ENCODE measurements at places on chromosomes 1 and 21.

GRCh38 chr1:214491468-214492146, 59.8 kb downstream of the PTPN14 start:
- DNase-seq, result no peak

GRCh38 chr1:172661107-172661506, 2.2 kb downstream of the FASLG start:
- no peak for DNase-seq

GRCh38 chr1:2203671-2204414, 9.3 kb upstream of the FAAP20 start:
- DNase-seq, result no peak

- no peak for DNase-seq
Observed at GRCh38 chr1:39144924-39145323, 59.6 kb upstream of the MACF1 start.

DNA sequence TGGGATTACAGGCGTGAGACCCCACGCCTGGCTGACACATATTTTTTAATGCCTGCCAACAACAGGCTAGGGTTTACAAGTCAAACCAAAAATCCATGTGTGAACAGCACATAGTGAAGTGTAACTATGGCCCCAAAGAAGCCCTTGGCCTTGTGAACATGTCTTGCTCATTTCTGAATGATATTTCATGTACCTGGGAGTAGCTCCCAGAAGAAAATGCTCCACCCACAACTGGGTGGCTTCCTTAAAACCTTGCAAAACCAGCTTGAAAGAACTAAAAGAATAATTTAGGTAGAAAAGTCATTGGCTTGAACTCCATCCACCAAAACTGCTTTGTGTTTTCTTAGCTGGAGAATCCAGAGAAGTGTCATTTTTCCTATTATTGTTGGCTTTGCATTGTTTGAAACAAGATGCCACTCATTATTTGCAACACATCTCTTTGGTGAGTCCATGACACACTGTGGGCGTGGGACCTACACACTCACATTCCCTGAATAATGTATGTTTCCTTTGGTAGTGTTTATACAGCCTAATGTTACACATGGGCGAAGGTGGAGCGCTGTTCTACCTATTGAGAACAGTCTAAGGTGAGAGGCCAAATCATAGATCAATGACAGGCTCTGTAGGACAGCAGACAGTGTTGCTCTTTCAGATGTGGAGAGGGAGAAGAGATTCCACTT, 28.5 kb upstream of the SDE2 start:
- no peak for DNase-seq

- DNase-seq, result no peak
Observed at GRCh38 chr1:212045981-212046380, 10.4 kb downstream of the DTL start.

DNA sequence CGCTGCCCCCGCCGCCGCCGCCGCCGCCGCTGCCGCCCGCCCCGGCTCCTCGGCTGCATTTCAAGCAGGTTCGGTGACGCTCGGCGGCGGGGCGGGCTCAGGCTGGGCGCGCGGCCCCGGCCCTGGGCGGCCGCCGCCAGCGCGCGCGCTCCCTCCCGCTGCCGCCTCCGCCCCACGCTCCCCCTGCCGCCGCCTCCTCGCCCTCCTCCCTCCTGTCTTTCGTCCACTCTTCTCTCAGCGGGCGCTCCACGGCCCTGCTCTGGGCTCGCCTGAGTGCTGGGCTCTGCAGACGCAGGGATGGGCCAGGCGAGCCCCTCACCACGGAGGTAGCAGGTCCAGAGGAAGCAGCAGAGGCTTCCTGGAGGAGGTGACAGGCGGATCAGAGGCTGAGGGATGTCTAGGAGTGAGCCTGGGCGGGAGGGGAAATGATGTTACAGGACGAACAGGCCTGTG, at the start of gene LRP8:
Gene LRP8 (minus strand): TSS at position 62 of the 453 bp plus-strand sequence. CDS start 158 bp downstream, outside the sequence.
- DNase-seq, result peak; percentile 59

DNA sequence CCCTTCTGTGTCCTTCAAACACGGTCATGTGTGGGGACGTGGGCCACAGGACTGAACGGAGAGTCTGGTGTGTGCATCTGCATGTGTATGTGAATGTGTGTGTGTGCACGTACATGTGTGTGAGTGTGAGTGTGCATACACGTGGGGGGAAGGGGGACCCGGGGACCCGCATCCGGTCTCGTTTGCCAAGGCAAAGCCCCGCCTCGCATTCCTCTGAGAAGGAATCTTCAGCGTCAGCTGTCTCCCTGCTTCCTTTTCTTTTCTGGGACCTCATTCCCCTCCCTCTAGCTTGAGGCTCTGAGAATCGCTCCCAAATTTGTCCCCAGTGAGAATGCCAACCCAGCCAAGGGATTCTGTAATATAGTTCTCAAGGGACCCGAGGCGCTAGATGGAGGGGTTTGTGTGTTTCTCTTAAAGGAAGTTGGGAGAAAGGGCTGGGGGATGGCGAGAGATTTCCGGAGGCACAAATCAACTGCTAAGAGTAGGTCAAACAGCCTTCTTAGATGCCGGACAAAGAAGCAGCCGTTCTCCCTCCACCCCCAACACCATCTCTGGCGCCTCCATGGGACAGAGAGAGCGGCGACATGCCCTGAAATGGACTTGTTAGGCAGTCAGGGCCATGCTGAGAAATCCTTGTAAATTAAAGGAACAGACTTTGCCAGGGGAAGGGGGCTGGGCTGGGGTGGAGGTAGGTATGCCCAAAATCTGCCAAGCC, 6.6 kb downstream of the IFFO2 start:
- DNase-seq, result no peak
